ENCODE measurements at places on chromosomes 1 and 21.

DNA sequence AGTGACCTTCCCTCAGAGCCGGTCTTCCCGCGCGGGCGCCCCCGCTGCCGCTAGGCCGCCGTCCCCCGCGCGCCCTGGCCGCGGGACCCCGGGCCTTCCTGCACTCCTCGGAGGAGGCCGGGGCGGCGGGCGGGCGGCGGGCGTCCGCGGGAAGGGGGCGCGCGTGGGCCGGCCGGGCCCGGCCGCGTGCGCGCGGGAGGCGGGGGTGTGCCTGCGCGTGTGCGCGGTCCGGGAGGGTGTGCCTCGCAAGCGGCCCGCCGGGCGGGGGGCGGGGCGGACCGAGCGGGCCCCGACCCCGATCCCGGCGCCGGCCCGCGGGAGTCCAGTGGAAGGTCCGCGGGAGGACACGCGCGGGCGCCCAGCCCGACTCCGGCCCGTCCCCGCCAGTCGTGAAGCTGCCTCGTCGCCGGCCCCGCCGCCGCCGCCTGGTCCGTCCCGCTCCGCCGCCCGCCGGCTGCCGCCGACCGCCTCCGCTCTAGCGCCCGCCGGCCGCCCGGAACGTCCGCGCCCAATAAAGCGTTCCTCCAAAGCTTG is 438 bp downstream of the MRPS6 start:
- DNase-seq: no peak
- H3K27me3 ChIP-seq: 0 out of 2 replicates have a peak, but pooled peaks cover 2% of the 10 kb centered on the region
- peaks cover 5% of the 10 kb centered on the region for H3K4me1 ChIP-seq
- H3K36me3 ChIP-seq: no peaks in the 10 kb centered on the region

DNA sequence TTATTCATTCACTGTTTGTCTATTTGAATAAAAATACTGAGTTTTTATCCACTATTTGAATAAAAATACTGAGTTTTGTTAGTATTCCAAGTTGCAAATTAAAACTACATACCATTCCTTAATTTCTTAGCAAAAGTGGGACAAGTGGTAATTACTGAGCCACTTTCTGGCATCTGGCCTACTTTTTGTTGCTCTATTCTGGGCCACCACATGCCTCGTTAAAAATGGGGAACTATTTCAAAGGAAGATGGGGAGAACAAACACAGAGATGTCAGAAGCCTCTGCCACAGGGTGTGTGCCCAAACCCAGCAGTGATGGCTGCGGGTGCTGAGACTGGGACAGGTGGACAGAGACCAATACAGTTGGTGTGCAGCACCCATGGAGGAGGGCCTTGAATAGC is 14.6 kb downstream of the PIGP start:
- no peak overlapping the region for H3K4me3 ChIP-seq
- no peaks in the 10 kb centered on the region for H3K27me3 ChIP-seq
- H3K27ac ChIP-seq: no peak overlapping the region
- DNase-seq: no peak
- H3K4me1 ChIP-seq: peaks cover 3% of the 10 kb centered on the region

DNA sequence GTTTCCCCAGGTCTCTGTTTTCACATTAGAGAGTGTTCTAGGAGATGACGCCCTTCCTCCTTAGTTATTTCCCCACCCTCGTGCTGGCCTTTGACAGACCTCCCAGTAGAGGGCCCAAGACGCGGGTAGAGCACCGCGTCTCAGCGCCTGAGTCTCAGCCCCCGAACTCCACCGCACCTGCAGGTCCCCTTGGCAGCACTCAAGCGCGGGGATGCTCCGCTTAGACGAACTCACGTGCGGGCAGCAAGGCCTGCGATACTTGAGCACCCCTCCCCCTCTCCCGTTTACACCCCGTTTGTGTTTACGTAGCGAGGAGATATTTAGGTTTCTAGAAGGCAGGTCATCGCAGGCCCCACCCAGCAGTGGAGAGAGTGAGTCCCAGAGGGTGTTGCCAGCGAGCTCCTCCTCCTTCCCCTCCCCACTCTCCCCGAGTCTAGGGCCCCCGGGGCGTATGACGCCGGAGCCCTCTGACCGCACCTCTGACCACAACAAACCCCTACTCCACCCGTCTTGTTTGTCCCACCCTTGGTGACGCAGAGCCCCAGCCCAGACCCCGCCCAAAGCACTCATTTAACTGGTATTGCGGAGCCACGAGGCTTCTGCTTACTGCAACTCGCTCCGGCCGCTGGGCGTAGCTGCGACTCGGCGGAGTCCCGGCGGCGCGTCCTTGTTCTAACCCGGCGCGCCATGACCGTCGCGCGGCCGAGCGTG is at the start of gene CD55:
TSS of gene CD55 (plus strand) at position 600 of the 711 bp plus-strand sequence. CDS start at position 688, 88 bp downstream.
- H3K4me3 ChIP-seq: peak within 1 kb of the TSS; percentile 71
- no peak within 1 kb of the TSS for H3K27ac ChIP-seq
- no peaks in the 10 kb centered on the region for H3K27me3 ChIP-seq
- H3K4me1 ChIP-seq: peaks cover 2% of the 10 kb centered on the region

GRCh38 chr21:31714741-31715365 is 17.1 kb downstream of the SCAF4 start:
- H3K4me1 ChIP-seq: no peaks in the 10 kb centered on the region
- H3K4me3 ChIP-seq: no peak overlapping the region
- H3K27me3 ChIP-seq: no peaks in the 10 kb centered on the region
- no peak for DNase-seq
- H3K36me3 ChIP-seq: no peaks in the 10 kb centered on the region
- no peak overlapping the region for H3K27ac ChIP-seq

DNA sequence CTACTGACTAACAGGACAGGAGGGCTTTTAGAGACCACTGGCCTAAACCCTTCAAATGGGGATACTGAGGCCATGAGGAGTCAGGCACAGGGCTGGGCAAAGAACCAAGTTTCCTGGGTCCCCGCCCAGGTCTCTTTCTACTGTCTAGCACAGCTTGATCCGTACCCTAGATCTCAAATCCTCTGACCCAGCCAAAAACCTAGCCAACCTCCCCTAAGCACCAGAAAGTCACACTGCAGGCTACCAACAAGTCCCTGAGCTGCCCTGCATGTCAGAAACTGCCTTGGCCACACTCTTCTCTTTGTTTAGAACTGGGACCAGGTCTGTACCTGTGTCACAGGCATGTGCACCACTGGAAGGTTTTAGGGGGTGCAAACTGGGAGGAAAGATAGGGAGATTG is 33.6 kb downstream of the AHDC1 start:
- H3K27me3 ChIP-seq: no peaks in the 10 kb centered on the region
- no peak for DNase-seq
- no peak overlapping the region for H3K4me3 ChIP-seq
- peak overlapping the region; percentile 19 for H3K27ac ChIP-seq
- H3K36me3 ChIP-seq: no peaks in the 10 kb centered on the region

GRCh38 chr21:33434770-33435360 is 31.7 kb downstream of the IFNGR2 start:
- no peaks in the 10 kb centered on the region for H3K4me1 ChIP-seq
- DNase-seq: no peak
- H3K27ac ChIP-seq: no peak overlapping the region
- H3K27me3 ChIP-seq: no peaks in the 10 kb centered on the region

DNA sequence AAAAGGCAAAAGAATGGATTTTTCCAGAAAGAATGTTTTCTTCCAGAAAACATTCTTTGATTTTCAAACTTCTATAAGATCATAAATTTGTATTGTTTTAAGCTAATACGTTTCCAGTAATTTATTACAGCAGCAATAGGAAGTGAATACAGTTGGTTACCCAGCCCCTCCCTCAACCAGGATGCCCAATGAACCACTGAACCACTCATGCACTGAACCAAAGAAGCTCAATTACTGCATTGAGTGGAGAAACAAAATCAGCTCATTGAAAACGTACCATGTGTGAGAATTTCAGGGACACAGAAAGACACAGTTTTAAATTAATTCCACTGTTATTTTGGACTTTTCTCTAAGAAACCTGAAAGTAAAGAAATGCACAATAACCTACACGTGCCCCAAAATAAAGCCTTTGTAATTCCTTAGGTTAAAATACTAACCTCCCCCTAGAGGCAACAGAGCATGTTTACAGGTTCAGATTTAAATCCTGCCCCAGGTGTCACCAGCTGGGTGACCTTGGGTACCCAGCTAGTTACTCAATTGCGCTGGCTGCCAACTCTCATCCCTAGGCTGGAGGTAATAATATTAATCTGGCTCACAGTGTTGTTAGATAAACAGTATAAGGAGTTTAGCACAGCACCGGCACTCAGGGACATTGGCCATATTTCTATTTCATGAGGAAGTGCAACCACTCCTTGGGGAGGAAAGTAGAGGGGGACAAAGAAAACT is 111.7 kb downstream of the NMNAT2 start:
- no peak overlapping the region for H3K27ac ChIP-seq
- H3K4me3 ChIP-seq: no peak overlapping the region
- H3K36me3 ChIP-seq: no peaks in the 10 kb centered on the region
- no peak for DNase-seq

- no peak overlapping the region for H3K27ac ChIP-seq
- H3K36me3 ChIP-seq: no peaks in the 10 kb centered on the region
- H3K4me1 ChIP-seq: peaks cover 6% of the 10 kb centered on the region
- H3K27me3 ChIP-seq: no peaks in the 10 kb centered on the region
- DNase-seq: no peak
Measured at GRCh38 chr1:229195246-229195645, 75.7 kb upstream of the RAB4A start.

Measured in iPS DF 6.9 (cell line).